Stimulated activated CD8-positive, alpha-beta memory T cell treated with anti-CD3 and anti-CD28 coated beads, Interleukin-4, amount 100 ng/mL, for 4 hours (primary cell): ENCODE measurements at places on chromosomes 4 and X.

- DNase-seq, result no peak
Measured at GRCh38 chrX:71629467-71629866, 11.2 kb upstream of the CXCR3 start.

GRCh38 chr4:43337707-43338106, 445.2 kb downstream of the GRXCR1 start:
- DNase-seq, result no peak

DNA sequence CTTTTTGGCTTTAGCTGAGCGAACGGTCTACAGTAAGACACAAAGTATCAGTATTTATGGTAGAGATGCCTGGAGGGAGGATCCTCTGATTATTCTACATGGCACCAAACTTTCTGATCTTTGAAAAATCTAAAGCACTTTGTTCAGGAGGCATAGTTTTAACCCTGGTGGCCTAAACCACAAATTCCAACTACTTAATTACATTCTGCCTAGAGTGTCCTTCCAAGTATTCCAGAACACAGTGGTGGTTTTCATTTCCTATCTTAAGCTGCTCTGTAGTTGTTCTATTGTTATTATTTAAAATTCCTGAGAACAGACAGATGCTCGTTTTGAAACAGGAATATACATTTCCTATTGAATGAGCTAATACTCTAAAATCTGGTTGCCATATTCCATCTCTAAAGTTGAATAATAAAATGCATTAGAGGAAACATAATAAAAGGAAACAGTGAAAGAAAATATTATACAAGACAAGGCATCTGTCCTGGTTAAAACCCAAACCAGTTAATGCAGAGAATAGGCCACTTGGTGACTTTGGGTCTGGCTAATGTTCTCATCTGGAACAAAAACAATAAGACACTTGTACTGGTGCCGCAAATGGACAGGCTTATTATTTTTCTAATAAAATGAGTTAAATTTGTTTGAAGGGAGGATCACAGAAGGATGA, 657.4 kb downstream of the SPRY1 start:
- DNase-seq, result no peak

- no peak for DNase-seq
Measured at GRCh38 chr4:100746141-100746739, 228.4 kb upstream of the EMCN start.

DNA sequence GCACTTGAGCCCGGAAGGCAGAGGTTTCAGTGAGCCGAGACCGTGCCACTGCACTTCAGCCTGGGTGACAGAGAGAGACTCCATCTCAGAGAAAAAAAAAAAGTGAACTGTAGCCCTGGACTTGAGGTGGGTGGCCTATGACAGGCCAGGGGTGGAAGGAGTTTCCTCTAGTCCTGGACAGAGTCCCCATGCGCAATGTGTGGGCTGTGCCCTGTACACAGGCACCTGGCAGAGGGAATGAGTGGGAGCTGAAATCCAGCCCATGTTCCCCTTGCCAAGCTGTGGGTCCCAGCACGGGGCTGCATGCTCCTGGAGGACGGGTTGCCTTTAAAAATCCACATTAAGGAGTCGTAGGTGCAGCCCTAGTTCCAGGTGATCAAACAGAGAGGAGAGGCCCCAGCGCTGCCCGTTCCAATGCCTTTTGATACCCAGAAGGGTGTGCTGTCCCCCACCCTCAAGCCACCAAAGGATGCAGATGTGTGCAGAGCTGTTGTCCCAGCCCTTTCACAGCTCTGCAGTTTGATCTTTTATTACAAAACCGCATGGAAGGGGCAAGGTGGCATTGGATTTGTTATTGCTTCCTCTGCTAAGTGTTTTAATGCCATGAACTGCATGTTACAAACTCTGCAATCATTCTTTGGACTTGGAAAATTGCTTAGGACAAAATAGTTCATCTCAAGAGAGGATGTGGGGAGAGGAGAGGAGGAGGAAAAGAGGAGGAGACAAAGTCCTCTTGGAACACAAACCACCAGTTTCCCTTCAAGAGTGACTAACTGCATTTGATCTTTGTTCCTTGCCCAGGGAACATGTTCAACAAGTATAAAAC, 38.0 kb upstream of the PDK3 start:
- no peak for DNase-seq

GRCh38 chr4:62899646-62900364, 1509.4 kb downstream of the TECRL start:
- no peak for DNase-seq

DNA sequence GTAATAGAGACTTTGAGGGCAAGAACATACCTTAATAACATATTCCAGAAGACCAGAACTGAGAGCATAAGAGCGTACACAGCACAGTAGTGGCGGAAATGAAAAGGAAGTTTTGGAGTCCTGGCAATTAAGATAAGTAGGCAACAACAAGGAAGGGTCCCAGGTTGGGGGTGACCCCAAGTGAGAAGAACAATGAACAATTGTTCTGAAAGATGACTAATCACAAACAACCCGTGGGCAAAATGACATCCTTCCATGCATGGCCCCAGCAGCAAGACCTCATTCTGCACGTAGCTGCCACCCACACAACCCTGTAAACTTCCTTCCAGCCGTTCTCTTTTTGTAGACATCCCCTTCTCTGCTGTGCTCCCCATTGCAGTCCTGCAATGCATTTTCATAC, 384.4 kb upstream of the PABPC4L start:
- no peak for DNase-seq

DNA sequence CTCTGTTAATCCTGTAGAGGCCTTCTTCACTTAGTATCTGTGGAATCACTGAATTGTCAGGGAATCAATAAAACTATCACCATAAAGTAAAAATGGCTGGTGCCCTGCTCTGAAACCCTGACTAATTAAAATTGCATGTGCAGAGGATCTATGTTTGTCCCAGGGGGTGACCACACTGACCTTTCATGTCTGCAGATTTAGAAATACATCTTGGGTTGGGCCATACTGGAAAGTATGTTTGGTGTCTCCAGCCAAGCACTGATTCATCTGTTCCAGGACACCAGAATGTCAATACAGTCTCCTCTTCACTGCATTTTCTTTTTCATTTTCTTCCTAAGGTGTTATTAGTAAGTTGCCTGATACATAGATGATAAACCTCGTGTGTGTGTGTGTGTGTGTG, 490.9 kb upstream of the INTU start:
- no peak for DNase-seq

- no peak for DNase-seq
Measured at GRCh38 chr4:57905965-57906364, 795.8 kb upstream of the IGFBP7 start.

GRCh38 chr4:159946983-159947615, 844.2 kb downstream of the RAPGEF2 start:
- DNase-seq, result no peak

- no peak for DNase-seq
Measured at GRCh38 chrX:34877436-34877835, 65.2 kb upstream of the FAM47B start.

- no peak for DNase-seq
Measured at GRCh38 chr4:162506253-162506652, 342.5 kb upstream of the FSTL5 start.

- DNase-seq, result no peak
Measured at GRCh38 chr4:99612704-99613103, 38.1 kb downstream of the MTTP start.

DNA sequence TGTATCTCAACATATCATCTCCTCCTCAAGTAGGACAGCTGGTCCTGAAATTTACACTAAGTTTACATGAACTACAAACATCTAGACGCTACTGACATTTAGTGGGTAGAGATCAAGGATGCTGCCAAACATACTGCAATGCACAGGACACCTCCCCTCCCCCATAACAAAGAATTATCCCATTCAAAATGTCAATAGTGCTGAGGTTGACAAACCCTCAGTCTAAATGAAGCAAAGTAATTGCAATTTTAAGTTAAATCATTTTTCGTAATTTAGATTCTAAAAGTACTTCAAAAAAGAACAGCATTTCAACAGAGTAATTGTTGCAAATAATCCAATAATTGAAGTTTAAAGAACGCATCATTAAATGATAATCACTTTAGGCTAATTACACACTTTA, 1.2 kb downstream of the PRMT9 start:
- DNase-seq, result no peak

DNA sequence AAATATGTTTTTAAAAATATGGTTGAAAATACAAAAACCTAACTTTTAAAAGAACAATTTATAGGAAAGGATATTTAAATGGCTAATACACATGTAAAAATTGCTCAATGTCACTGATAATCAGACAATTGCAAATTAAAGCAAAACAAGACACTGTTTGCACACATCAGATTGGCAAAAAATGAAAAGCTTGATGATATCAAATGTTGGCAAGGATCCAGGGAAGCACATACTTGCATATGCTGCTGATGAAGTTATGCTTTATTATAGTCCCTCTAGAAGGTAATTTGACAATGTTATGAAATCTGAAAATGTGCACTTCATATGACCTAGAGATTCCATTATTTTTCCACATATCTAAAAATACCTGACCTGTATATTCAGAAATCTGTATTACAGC, 45.7 kb upstream of the EPGN start:
- no peak for DNase-seq

DNA sequence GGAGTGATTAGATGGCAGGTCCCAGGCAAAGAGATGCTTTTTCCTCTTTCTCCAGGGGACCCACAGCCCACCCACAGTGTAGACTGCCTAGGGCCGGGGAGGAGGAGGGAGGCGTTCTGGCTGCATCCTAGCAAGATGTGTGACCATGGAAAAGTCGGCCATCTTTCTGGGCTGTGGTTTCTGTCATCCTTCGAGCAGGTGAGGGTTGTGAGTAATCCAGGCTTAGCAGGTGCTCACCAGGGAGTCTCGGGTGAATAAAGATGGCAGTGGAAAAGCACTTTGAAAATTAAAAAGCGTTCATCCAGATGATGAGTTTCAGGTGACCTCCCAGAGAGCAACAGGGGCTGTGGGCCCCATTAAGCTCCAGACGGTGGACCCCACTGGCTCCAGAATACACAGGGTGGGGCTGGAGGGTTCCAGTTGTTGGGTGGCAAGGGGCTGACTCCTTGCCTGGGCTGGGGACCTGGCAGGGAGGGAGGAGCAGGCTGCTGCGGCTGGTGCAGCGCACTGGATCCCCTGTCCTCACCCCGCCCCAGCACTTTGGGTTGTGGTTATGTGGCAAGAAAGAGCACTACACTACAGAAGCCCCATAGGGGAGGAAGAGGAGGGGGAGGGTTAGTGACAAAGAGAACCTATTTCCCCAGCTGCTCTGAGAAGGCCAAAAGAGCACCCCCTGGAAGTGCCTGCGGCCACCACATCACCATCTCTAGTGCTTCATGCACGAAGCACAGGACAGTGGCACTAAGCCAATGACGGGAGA, 23.7 kb downstream of the ELF4 start:
- no peak for DNase-seq

DNA sequence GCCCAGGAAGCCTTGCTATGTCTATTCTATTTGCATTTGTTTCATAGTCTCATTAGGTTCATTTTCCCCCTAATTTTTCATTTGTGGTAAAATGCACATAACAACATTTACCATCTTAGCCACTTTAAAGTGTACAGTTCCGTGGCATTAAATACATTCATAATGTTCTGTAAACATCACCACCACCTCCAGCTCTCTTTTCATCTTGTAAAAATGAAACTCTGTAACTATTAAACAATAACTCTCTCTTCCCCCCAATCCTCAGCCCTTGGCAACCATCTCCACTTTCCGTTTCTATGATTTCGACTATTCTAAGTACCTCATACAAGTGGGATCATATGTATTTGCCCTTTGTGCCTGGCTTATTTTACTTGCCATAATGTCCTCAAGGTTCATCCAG, 19.9 kb downstream of the ARHGEF38 start:
- DNase-seq, result no peak

DNA sequence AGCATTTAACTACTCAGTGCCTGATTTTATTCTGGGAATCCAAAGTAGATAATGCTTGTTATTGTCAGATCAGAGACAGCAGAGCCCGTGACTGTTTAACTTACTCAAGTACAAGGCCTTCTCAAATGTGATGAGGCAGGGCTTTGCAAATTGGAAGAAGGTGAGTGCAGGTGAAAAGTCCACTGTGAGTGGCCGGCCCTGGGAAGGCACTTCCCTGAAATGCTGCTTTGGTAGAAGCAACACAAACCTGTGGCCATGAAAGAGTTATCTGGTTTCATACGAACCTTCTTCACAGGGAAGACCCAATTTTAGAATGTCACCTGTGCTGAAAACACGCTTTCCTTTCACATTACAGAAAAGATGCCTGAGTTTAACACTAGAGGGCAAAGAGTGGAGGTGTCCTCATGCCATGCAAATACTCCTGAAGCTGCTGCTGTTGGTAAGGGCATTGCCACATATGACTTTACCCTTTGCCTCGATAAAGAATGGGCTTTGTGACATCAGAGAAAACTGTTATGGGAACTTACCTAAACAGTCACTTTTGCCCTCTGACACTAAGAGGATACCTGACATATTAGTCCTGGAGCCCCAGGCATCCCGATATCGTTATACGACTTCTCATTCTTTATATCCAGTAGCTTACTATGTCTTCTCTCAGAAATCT, 8.0 kb downstream of the PPARGC1A start:
- no peak for DNase-seq

DNA sequence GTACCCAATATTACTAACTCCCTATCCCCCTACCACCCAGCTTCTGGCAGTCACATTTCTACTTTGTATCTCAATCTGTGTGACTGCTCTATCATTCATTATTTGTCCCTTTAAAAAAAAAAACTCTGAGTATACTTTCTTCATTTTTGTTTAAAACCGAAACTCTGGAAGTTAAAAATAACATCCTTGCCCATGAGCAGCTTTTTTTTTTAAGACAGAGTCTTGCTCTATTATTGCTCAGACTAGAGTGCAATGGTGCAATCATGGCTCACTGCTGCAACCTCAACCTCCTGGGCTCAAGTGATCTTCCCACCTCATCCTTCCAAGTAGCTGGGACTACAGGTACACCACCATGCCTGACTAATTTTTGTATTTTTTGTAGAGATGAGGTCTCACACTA, 15.8 kb downstream of the UBE2K start:
- no peak for DNase-seq

DNA sequence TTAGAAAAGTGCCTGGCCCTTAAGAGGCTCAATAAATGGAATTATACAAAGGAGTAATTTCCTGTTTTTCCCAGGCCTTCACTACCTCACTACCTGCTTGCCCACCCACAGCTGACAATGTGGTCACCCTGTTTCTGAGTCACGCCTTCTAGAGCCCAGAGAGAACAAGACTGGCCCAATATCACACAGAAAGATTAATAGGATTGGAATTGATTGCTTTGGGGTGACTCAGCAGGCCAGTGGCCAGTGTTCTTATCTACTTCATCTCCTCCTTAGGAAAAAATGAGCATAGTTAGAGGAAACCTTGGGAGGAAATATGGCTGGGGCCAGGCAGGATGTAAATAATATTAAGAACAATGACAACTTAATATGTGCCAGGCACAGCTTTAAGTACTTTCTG, 4.5 kb upstream of the FGF16 start:
- DNase-seq, result no peak
